ENCODE measurements at places on chromosomes 5 and 9. TPM values are rescaled to one million over a fixed set of nuclear protein-coding genes. Genes with fewer than 3 reads are reported as not detected.

The SYK gene
- 5.6 TPM for total RNA-seq

The C5orf58 gene
- 1.6 TPM for total RNA-seq

The SEC61B gene
- 163 TPM for total RNA-seq

The KLHL3 gene
- total RNA-seq, result 10.5 TPM

The SIMC1 gene
- total RNA-seq, result 21.2 TPM

The PHF19 gene
- 30.2 TPM for total RNA-seq

The LTC4S gene
- 2.2 TPM for total RNA-seq

The HARS2 gene
- total RNA-seq, result 21.4 TPM

The FGFR4 gene
- 88.4 TPM for total RNA-seq

The PCDHGC4 gene
- total RNA-seq, result 2.4 TPM

The WDR38 gene
- not detected for total RNA-seq

The SLC4A9 gene
- total RNA-seq, result 0.15 TPM

The CTXN3 gene
- total RNA-seq, result not detected

The KCNMB1 gene
- 0.10 TPM for total RNA-seq

The MELK gene
- 53.1 TPM for total RNA-seq

The ORM1 gene
- not detected for total RNA-seq

The PPP3R2 gene
- total RNA-seq, result not detected

The ANXA1 gene
- 5.7 TPM for total RNA-seq

The GTF3C4 gene
- 39.2 TPM for total RNA-seq

The PKD2L2 gene
- total RNA-seq, result not detected

The SVEP1 gene
- total RNA-seq, result 0.36 TPM

The MRPS2 gene
- 78.6 TPM for total RNA-seq

The HRH2 gene
- total RNA-seq, result 9.3 TPM

The FAT2 gene
- 0.30 TPM for total RNA-seq

The LRRC19 gene
- not detected for total RNA-seq

Measured in H1 (cell line).